Activated gamma-delta T cell treated with anti-CD3 and anti-CD28 coated beads, Interleukin-2, amount 50 U/mL, for 16 hours (primary cell): ENCODE measurements at places on chromosomes 5 and 9.

- no peak for DNase-seq
These were observed 166.8 kb downstream of the MUSK start for GRCh38 chr9:110835404-110835803.

DNA sequence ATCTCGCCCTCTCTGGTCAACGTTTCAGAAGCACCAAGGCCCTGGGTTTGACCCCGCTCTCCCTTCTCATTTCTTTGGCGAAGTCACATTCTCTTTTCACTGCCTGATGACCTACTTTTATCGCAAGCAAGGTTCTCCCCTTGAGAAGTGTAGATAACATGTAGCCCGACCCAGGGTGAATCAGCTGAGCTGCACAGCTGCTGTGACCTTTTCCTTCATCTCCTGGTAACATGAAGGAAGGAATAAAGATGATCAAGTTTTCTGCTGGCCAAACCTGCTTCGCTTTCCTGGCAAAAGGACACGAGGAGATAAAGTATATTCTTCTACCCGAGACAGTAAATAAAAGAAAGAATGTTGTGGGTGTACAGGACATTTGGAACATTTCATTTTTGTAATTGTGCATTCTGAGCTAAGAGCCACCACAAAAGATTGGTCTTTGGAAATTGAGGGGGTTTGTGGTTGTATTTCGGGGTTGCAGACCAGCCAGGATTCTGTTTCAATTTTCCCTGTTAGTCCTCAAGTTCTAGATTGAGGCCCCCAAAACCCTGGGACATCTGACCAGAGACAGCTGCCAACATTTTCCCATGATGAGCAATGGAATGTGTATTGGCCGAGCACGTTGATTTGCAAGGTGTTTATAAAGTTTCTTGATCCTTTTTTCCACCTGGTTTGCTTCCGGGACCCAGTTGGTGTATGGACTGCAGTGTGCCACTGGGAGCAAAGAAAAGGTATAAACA is 155.1 kb upstream of the ZNF462 start:
- DNase-seq: no peak

GRCh38 chr9:28127101-28127500 is 553.8 kb upstream of the C9orf72 start:
- DNase-seq: no peak

DNA sequence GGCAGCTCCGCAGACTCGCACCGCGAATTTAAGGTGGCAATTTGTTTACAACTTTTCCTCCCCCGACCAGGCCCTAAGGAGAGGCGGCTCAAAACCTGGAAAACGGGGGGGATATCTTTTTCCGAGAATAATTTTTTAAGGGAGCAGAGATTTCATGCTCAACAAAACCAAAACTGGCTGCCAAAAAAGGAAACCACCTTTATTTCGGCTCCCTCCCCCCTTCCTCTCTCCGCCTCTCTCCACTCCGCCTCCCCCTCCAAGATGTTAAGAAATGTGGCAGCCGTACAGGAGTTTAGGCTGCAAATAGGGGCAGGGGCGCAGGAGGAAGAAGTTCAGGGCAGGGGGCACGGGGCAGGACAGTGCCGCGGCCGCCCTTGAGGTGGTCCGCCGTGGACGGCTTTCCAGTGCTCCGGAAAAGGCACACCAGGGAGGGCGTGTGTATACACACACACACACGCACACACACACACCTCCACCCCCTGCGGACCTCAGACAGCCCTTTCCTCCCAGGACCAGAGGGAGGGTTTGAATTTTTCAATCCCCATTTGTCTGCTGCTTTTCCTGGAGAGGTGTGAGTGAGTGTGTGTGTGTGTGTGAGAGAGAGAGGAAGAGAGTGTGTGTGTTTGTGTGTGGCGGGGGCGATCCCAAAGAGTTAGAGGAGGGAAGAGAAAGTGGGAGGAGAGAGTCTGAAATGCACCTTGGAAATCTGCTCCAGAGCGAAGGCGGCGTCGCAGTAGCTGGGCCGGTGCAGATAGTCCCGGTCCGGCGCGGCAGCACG is 9.1 kb downstream of the PTCH1 start:
- DNase-seq: no peak

DNA sequence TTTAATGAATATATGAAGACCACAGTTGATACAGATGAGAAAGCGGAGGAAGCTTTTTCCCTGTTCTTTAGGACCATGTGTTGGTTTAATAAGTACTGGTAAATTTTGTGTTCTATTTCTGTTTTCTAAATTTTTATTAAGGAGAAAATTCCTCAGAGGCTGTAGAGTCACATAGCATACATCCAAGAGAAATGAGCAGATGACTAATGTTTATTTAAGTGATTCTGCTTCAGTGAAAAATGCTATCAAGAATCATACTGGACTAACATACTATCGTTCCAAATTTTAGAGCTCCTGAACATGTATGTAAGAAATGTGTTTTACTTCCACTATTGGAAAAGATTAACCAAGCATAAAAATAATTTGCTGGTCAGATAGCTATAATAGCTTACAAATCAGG is 115.0 kb downstream of the KIAA1958 start:
- no peak for DNase-seq

GRCh38 chr5:172043865-172044264 is 37.4 kb upstream of the FBXW11 start:
- no peak for DNase-seq

GRCh38 chr5:97838214-97838613 is 655.2 kb upstream of the RIOK2 start:
- DNase-seq: no peak

- DNase-seq: no peak
These were observed 14.4 kb upstream of the AMACR start for GRCh38 chr5:34022121-34022705.

GRCh38 chr9:78278177-78278777 is 18.6 kb upstream of the PSAT1 start:
- DNase-seq: no peak

- no peak for DNase-seq
These were observed 9.9 kb downstream of the RAD23B start for GRCh38 chr9:107292821-107293542.

DNA sequence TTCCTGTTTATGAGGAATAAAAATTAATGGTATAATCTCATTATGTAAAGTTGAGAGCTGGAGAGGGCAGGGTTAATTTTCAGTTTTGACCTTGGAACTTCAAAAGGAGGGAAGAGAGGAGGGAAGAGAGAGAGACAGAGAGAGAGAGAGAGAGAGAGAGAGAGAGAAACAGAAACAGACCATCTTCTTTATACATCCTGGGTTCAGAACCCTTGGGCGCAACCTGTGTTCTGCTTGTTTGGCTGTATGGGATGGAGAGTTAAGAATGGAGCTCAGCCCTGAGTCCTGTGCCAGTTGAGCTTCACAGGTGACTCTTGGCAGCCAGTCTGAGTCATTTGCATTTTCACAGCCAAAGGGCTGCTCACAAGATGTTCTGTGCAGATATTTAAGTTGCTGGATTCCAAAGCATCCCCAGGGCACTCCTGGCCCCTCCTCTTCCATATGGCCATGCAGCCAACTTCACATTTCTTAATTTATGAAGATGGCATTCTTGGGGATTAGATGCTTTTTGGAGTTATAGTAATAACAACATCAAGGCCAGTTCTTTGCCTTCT is 143.5 kb downstream of the CARTPT start:
- DNase-seq: no peak

- no peak for DNase-seq
These were observed 3.6 kb downstream of the PSMD5 start for GRCh38 chr9:120839146-120839545.

GRCh38 chr5:142017832-142018427 is 5.1 kb upstream of the GNPDA1 start:
- DNase-seq: no peak

DNA sequence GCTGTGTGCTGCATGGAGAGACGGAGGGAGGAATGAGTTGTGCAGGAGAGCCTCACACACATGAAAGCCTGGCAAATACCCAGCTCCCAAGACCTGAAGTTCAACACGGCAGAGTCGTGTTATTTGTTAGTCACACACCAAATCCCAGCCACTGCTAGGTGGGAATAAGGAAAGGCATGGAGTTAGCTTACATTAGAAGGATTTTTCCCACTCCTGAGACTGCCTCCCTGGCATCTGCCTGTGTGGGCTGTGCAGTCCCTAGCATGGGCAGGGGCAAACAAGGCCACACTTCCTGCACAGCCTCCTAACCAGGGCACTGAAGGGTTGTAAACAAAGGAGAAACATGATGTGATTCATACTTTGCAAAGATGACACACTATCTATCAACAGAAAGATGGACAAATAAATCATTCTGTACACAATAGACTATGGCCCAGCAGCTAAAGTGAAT is 306.8 kb downstream of the SPOCK1 start:
- DNase-seq: no peak

DNA sequence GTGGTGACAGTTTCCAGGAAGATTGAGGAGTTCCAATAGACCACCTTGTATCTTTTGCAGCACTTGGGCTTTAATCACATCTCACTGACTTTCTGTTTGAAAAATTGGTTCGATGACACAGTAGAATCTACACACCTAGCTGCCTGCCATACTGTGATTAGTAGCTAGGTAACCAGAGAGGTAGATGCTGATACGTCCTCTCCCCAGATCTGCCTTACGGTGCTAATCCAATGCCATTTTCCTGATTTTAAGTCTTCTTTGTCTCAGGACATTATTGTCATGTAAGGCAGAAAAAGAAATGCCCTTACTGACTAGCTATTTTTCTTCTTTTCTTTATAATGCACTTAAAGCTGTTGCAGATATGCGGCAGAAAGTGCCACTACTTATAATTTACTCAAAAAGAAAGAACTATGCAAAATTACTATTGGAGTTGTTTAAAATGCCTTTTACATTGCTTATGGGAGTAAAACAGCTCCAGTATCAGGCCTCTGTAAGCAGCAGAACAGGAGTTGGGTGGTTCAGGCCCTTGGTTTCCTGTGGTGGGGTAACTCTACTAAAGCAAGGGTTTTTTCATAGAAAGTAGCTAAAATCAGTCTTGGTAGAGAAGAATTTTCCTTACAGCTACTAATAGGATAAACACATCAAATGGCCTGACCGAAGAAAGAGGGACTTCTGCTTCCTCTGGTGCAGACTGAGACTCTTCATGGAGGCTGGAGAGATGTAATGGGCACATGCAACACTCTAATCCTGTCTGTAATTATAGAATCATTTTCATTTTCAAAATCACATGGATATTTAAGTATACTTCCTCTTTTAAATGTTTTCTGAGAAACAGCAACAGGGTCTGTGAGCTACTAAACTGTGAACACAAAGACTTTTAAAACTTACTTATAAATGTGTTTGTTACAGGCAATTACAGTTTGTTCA is 177.2 kb downstream of the MAPKAP1 start:
- no peak for DNase-seq

DNA sequence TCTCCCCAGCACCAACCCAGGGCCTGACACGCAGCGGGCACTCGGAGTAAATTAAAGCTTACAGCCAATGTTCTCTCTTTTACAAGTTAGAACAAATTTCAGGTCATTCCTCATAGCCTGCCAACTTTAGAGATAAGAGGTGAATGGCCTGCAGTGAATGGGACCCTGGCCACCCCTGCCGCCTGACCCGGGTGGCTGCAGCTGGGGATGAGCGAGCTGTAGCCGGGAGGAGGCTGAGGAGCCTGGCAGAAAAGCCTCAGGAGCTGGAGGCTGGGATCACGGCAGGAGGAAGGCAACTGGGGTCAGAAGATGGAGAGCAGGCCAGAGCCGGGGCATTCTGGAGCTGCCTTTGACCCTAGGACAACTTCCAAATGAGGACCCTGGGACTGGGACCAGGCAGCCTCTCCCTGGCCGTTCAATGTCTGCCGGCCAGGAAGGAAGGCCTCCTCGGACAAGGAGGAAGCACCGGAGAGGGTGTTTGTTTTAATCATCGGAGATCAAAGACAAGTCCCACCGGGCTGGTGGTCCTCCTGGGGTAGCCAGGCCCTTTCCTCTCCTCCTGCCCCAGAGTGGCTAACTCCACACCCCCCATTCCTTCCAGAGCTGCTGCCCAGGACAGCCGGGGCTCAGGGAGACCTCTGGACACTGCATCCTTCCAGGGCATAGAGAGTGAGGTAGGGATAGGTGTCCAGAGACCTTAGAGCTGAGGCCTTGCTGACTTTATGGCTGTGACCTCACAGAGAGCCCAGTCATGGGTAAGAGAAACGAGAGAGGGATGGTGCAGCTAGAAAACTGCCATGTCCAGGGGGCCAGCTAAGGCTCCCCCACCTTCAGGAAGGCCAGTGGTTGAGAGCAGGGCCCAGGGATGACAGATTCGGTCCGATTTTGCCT is 87.3 kb upstream of the LMX1B start:
- no peak for DNase-seq

DNA sequence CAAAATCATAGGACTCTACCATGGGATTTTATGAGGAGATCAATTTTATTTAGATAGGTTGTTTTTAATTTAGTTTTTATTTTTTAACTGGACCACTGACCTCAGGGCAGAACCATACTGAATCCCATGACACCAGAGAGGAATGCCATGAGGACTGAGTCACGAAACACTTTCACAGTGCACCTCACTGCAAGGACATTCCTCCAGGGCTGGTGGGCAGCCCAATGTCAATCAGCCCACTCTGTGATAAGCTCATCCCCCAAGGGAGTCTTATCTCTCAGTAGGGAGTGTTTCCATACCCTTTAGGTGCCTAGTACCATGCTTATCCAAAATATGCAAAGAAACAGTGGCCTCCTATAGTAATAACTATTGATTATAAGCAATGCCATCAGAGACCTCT is 224.5 kb upstream of the CDH6 start:
- no peak for DNase-seq

GRCh38 chr5:14039063-14039462 is 94.6 kb upstream of the DNAH5 start:
- no peak for DNase-seq

GRCh38 chr5:125612776-125613175 is 810.4 kb upstream of the GRAMD2B start:
- no peak for DNase-seq

- no peak for DNase-seq
These were observed 26.2 kb upstream of the HMCN2 start for GRCh38 chr9:130239363-130239695.

DNA sequence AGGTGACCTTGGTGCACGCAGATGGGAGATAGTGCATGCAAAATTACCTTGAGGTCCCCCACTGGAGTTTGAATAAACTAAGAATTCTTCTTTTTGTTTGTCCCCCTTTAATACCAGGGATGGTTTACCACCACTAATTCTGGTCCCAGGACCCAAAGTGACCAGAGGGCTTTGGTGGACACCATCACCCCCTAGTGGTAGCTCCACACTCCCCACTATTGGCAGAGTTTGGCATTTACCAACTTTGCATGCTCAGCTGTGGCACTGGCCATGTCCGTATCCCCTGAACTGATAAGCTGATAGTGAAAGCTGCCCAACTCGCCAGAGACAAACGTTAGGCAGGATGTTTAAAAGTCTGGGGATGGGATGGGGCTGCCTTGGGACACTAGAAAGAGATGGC is 3.3 kb downstream of the ASTN2 start:
- no peak for DNase-seq

GRCh38 chr9:20441166-20441565 is 181.1 kb downstream of the MLLT3 start:
- DNase-seq: no peak

GRCh38 chr9:40928803-40929487 is 199.5 kb downstream of the FOXD4L6 start:
- no peak for DNase-seq

DNA sequence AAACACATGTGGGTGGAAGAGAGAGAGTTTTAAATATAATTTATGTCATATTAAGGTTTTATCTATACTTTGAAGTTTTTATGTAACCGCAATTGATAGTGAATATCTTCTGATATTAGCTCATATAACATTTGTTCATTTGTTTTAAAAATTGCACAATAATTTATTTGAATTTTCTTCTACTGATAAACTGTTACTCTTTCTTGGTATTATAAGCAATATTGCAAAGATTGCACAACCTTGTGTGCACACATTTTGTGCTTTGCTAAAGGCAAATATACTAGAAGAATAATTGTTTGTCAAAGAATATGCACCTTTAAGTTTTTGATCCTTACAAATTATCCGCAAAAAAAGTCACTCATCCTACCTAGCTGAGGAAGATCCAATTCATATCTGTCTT is 275.7 kb downstream of the TLR4 start:
- no peak for DNase-seq
